Activated CD4-positive, alpha-beta T cell treated with anti-CD3 and anti-CD28 coated beads, Interleukin-2, amount 10 ng/mL, durations not matched to agents 7 days and 5 days (primary cell): ENCODE measurements at places on chromosomes 1 and 21.

- H3K4me1 ChIP-seq, result no peaks in the 10 kb centered on the region
- no peak for DNase-seq
- peaks cover under 1% of the 10 kb centered on the region for H3K36me3 ChIP-seq
- H3K27me3 ChIP-seq, result no peaks in the 10 kb centered on the region
- no peak overlapping the region for H3K27ac ChIP-seq
Observed at GRCh38 chr1:194028002-194028401, 841.6 kb upstream of the B3GALT2 start.

- no peak for DNase-seq
- no peak overlapping the region for H3K27ac ChIP-seq
- H3K36me3 ChIP-seq, result no peaks in the 10 kb centered on the region
- peaks cover 1% of the 10 kb centered on the region for H3K27me3 ChIP-seq
Observed at GRCh38 chr1:223056802-223057201, 86.2 kb downstream of the TLR5 start.

- no peaks in the 10 kb centered on the region for H3K27me3 ChIP-seq
- H3K4me3 ChIP-seq, result no peak overlapping the region
- no peak overlapping the region for H3K27ac ChIP-seq
- no peaks in the 10 kb centered on the region for H3K36me3 ChIP-seq
- H3K4me1 ChIP-seq, result peaks cover 4% of the 10 kb centered on the region
Observed at GRCh38 chr1:55288245-55288644, 73.1 kb upstream of the USP24 start.

- no peaks in the 10 kb centered on the region for H3K4me1 ChIP-seq
- no peak overlapping the region for H3K27ac ChIP-seq
- DNase-seq, result no peak
- no peak overlapping the region for H3K4me3 ChIP-seq
Observed at GRCh38 chr21:27673581-27673980, 706.7 kb upstream of the ADAMTS5 start.

DNA sequence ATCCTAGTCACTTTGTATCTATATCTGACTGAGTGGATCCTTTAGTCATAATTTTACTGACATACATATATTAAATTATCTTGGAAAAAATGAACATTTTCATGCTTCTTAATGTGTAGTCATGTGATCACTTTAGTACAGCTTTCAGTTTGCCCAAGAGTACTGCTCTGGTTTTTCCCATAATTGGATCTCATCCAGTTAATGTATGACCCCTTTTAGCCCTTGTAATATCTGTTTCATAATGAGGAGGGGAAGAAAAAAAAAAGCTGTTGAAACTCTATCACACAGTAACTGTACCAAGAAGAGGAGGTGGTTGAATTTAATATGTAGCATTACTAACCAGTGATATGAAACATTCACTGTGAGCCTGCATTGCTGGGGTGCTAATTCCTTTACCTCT is 328.7 kb downstream of the PTPRC start:
- no peak for DNase-seq
- H3K27ac ChIP-seq, result no peak overlapping the region
- no peaks in the 10 kb centered on the region for H3K27me3 ChIP-seq

DNA sequence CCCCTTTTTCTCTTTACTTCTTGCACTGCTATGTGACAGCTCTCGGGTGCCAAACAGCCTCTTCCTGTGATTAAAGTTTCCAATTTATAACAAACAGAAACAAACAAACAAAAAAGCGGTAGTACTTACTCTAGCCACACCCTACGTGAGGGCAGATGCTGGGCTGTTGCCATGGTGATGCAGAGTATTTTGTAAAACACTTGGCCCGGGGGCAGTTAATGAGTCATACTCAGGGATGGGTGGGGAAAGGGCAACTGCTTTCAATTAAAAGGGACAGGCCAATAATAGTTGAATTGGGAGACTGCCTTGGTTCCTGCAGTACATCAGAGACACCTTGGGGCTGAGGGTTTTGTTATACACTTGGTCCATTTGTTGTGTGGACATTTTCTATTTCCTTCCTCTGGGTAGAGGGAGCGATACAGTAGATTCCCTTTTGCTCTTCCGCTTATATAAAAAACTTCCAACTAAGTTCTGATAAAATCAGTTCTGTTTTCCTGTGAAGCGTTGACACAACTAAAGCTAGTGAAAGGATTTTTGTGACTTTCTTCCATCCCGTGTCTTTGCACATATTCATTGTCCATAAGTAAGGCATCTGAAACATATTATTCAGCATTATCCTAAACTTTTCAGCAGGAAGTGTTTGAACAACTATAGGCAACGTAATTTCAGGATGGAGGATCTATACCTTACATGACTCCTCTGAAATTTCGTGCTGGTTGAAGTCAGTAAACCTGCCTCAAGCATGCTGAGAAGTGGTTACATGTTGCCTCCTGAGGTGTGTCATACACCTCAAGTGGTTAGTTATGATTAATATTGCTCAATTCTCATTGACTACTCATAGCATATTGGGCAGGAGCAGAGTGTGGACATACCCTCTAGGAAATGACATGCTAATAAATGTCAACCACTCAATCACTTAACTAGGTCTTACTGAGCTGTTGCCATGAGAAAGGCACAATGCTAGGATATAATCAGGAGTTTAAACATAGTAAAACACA is 36.7 kb upstream of the THEM4 start:
- H3K4me1 ChIP-seq, result peaks cover 33% of the 10 kb centered on the region
- H3K27ac ChIP-seq, result peak overlapping the region; percentile 91
- no peaks in the 10 kb centered on the region for H3K36me3 ChIP-seq
- peaks cover 2% of the 10 kb centered on the region for H3K27me3 ChIP-seq

DNA sequence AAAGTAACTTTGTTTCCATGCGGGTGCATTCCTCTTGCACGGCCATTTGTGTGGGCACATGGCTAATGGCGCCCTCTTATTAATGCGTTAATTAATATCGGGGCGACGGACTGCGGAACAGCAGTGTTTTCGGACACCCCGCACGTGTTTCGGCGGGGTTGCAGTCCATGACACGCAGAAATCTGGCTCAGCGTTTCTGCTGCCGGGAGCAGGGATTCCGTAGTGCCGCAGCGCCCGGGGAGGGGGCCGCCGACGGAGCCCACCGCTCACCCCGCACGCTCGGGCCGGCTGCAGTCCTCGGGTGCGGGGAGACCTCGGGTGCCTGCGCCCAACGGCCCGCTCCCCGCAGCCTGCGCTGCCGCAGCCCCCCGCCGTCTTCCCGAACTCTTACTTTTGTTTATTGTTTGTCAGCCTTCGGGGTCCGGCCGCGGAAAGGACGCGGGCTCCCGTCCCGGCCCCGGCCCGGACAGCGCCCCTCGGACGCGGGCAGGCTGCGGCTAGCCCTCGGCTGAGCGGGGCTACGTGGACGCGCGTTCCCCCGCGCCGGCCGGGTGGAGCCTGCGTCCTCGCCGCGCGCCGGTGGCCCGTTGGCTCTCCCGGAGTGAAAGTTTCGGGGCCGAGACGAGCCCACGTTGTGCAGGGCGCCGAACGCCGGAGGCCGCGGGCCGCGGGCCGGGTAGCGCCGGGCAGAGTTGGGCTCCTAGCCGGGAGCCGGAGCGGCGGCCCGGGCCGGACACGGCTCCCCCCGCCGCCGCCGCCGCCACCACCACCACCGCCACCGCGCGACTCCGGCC is 849 bp downstream of the NFIA start:
- peaks cover 8% of the 10 kb centered on the region for H3K36me3 ChIP-seq
- H3K27ac ChIP-seq, result no peak overlapping the region
- peak overlapping the region; percentile 81 for H3K4me3 ChIP-seq
- H3K4me1 ChIP-seq, result peaks cover 40% of the 10 kb centered on the region
- no peak for DNase-seq

DNA sequence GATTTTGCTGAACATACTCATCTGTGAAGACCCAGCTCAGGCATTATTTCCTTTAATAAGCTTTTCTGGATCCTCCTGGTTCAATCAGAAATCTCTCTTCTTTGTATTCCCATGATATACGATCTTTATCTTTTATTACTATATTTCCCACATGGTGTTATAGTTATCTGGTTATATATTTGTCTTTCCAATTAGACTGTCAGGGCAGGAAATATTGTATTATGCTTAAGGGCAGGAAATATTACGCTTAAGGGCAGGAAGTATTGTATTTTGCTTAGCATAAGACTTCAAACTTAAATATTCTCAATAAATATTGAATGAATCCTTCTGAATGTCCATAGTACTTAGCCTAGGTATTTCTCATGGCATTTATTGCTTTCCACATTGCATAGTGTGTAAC is 122.2 kb downstream of the COQ8A start:
- no peaks in the 10 kb centered on the region for H3K4me1 ChIP-seq
- H3K4me3 ChIP-seq, result no peak overlapping the region
- H3K27ac ChIP-seq, result no peak overlapping the region
- DNase-seq, result no peak
- no peaks in the 10 kb centered on the region for H3K27me3 ChIP-seq

- no peak for DNase-seq
- no peak overlapping the region for H3K27ac ChIP-seq
- no peak overlapping the region for H3K4me3 ChIP-seq
Observed at GRCh38 chr1:230384380-230385157, 41.6 kb downstream of the PGBD5 start.

DNA sequence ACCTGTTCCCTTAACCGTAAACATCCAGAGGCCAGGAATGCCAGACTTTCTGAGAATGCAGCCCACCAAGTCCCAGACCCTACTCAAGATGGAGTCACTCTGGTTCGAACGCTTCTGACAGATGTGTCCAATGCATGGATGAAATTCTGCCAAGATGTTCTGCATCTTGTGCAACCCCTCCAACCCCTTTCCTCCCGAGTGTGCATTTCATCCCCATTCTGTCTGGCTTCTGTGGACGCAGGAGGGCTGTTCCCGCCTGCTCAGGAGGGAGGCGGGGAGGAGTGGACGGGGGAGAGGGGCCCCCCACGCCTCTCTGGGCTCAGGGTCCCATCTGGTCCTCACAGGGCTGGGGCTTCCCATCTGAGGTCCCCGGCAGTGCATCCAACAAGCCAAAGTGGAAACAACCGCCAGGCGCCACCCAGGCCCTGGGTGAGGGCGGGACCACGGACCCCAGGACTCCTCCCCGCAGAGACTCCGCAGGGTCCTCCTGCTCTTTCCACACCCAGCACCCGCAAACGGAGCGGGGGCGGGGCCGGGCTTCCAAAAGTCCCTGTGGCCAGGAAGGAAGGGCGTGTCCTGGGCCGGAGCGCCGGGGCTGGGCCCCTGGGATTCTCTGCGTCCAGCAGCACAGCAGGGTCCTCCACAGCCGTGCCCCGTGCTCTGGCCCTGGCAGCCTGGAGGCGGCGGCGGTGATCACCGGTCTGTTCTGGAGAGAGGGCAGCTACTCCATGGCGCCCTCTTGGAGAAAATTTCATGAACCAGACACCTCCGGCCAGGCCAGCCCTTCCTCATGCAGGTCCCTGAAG is 27.8 kb upstream of the SUMO3 start:
- H3K27ac ChIP-seq, result no peak overlapping the region
- H3K27me3 ChIP-seq, result peaks cover 3% of the 10 kb centered on the region
- peak overlapping the region; percentile 55 for H3K4me3 ChIP-seq
- peaks cover 19% of the 10 kb centered on the region for H3K4me1 ChIP-seq
- peaks cover 8% of the 10 kb centered on the region for H3K36me3 ChIP-seq

DNA sequence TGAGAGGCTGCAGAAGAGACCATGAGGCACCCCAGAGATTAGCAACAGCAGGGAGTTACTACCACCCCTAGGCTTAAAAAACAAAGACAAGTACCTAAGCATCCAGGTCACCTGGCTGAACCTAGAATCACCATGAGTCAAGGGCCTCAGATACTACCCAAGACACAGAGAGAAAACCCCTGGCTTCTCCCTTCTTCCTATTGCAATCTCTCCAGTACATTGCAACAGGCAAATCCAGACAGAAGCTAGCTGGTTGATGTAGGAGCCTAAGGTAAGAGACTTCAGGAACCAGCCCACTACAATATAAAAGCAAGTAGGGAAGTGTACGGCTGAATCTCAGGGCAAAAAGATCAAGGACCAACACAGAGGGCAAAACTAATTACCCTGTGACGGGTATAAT is 367.2 kb downstream of the PLPP3 start:
- H3K36me3 ChIP-seq, result no peaks in the 10 kb centered on the region
- H3K27me3 ChIP-seq, result no peaks in the 10 kb centered on the region
- no peak for DNase-seq
- no peaks in the 10 kb centered on the region for H3K4me1 ChIP-seq
- H3K4me3 ChIP-seq, result no peak overlapping the region
- no peak overlapping the region for H3K27ac ChIP-seq

DNA sequence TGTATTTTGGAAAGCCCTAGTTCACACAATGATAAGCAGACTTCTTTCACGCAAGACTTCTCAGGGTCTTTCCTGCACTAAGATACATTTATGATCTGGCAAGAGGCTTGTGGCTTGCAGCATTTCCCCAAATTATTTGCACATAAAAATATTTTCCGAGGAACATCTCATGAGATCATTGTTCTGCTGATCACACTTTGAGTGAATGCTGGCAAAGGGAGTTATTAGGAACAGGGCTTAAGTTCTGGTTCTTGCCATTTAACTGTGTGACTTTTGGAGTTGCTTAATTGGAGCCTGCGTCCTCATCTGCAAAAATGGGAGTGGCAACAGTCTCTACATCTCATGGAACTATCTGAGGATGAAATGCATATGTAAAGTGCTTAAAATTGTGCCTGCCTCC is 50.2 kb downstream of the GADD45A start:
- H3K27me3 ChIP-seq, result no peaks in the 10 kb centered on the region
- peaks cover 24% of the 10 kb centered on the region for H3K4me1 ChIP-seq
- H3K4me3 ChIP-seq, result no peak overlapping the region

DNA sequence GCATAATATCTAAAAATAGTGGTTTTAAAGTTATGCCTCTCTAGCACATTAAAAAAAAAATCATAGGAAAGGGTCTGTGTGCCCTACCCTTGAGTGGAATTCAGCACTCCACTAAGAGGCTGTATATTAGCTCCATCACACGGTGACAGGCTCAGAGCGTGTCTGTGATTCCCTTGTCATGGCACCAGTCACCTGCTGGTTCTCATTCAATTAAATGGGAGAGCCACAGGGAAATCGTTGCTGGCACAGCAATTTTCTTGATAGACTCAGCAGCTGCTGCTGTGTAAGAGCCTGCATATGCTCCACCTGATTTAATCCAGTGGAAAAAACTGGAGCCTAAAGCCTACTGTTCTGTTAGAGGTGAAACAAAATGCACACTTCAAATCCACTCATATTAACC is 9.5 kb downstream of the ATP6V1G3 start:
- no peak overlapping the region for H3K27ac ChIP-seq
- H3K4me3 ChIP-seq, result no peak overlapping the region
- no peaks in the 10 kb centered on the region for H3K27me3 ChIP-seq
- no peak for DNase-seq

- DNase-seq, result no peak
- no peak overlapping the region for H3K27ac ChIP-seq
- H3K36me3 ChIP-seq, result peaks cover 1% of the 10 kb centered on the region
- H3K4me3 ChIP-seq, result no peak overlapping the region
Observed at GRCh38 chr1:14811573-14811972, 213.1 kb downstream of the KAZN start.

DNA sequence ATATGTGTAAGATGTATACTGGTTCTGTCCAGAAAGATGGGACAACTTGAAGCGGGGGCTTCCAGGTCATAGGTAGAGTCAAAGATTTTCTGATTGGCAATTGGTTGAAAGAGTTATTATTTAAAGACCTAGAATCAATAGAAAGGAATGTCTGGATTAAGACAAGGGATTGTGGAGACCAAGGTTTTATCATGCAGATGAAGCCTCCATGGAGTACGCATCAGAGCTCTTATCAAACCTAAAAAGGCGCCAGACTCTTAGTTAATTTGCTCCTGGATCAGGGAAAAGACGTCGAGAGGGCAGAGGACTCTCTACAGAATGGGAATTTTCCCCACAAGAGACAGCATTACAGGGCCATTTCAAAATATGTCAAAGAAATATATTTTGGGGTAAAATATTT is 23.7 kb upstream of the ETV3 start:
- no peak for DNase-seq
- H3K4me1 ChIP-seq, result peaks cover 1% of the 10 kb centered on the region
- H3K27ac ChIP-seq, result no peak overlapping the region
- H3K27me3 ChIP-seq, result peaks cover 17% of the 10 kb centered on the region
- H3K36me3 ChIP-seq, result no peaks in the 10 kb centered on the region
